Trophoblast cell (in vitro differentiated cells and primary cell): ENCODE measurements at places on chromosomes 5 and 9.

- no peak for DNase-seq
These were observed 239.3 kb upstream of the PRDM9 start for GRCh38 chr5:23268136-23268535.

DNA sequence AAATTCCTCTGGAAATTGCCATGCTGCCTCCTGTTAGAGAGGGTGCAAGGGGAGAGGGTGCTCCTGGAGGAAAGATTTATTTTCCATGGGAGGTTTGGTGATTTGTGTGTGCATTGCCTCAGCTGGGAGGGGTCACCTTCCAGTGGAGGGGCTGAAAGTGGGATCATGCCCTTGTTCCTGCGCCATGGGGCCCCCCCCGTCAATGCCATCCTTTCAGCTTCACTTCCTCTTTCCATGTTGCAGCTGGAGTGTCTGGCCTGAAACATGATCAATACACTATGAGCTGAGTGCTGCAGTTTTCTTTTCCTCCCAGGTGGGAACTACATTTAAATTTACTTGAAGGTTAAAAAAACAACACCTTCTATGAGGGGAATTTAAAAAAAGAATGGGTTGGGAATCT is 176.8 kb downstream of the MELK start:
- no peak for DNase-seq

GRCh38 chr5:171692107-171692506 is 93.5 kb upstream of the SMIM23 start:
- DNase-seq = no peak

GRCh38 chr5:181187500-181188213 is 17.3 kb downstream of the TRIM7 start:
- peak; percentile 94 for DNase-seq

DNA sequence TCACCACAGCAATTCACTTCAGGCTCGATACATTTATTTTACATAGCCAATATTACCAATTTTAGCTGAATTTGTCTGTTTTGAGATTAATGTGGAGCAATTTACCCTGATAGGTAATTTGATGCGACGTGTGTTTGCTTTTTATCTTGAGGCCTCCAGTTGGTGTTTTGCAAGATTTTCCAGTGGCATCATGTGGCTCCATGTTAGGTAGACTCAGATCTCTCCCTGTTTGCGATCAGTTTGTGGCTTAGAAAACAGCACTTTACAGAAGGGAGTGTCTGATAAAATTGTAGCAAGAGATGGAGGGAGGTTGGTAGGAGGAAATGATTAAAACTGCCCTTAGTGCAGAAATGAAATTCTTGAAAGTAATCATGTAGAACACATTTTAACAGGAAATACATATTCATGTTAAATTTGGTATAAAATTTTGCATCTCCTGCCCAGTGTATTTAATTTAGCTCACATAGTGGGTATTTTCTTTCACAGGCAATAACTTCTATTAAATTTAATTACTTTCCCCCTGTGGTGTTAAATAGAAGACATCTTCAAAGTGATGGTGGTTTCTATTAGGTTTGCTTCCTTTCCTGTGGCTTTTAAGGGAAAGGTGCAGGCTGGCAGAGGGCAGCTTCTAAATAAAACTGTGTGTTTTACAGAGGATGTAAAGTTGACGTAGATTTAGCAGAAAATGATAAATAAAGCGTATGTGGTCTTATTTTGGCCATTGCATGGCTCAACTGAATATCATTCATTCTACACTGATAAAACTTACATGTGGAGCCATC is 135.8 kb downstream of the KDM4C start:
- no peak for DNase-seq

- no peak for DNase-seq
These were observed 19.0 kb downstream of the OLFML2A start for GRCh38 chr9:124795881-124796431.

GRCh38 chr9:7443541-7443940 is 356.0 kb downstream of the DMAC1 start:
- no peak for DNase-seq

GRCh38 chr5:126369995-126370731 is 53.0 kb upstream of the GRAMD2B start:
- peak; percentile 78 for DNase-seq

DNA sequence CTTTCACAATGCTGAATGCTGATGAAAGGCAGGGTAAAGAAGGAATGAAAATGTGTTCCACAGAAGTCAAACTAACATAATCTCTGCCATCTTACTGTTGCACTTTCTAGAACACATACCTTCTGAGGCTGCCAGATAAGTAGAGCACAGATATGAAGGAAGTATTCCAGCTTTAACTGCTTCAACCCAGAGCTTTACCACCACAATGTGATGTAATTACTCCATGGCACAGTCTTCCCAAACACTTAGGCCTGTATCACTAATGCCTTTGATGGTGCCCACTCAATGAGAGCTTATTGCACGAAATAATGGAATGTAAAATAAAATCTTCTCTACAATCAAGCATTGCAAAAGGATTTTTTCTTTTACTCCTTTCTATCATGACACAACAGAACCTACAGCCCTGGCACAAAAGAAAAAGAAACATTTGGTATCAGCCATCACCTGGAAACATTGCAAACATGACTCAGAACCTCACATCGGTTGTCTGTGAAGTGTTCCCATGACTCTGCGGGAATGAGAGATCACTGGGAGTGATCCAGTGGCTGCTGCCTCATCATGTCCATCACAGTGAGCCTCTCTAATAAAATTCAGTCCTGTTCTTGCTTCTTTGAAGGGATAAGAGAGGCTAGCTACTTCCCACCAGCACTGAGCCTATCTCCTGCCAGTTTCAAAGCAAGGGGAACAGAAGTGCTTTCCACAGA is 385.8 kb downstream of the EFNA5 start:
- DNase-seq = peak; percentile 43

GRCh38 chr9:37029776-37030610 is 4.1 kb downstream of the PAX5 start:
- no peak for DNase-seq

DNA sequence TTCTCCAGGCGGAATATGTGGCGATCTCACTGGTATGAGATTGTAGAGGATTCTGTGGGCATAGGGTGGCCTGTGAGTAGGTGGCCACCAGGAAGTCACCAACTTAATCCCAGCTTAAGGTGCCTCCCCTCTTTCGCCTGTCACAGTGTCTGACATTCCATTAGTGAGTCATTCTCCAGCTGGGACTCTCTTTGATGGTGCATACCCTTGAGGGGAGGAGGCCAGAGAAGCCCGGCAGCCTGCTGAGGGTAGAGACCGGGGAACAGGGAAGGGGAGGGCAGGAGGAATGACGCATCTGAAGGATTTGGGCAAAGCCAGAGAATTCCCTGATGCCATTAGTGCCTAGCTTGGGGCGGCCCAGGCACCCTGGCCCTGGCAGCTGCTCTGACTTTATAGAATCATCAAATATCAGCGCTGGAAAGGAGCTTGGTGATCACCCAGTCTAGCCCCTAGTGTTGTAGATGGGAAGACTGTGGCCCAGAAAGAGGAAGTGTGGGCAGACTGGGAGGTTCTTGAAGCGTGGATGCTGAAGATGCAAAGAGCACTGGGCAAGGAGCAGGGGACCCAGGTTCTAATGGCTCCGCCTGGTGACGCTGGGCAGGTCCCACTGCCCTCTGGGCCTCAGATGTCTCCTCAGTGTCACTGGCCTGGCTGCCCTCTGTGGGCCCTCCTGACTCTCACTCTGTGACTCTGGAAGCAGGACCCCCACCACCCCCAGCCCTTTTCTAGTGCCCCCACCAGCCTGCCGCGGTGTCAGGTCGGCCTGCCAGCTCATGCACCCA is 41.4 kb downstream of the DAB2IP start:
- peak; percentile 95 for DNase-seq

DNA sequence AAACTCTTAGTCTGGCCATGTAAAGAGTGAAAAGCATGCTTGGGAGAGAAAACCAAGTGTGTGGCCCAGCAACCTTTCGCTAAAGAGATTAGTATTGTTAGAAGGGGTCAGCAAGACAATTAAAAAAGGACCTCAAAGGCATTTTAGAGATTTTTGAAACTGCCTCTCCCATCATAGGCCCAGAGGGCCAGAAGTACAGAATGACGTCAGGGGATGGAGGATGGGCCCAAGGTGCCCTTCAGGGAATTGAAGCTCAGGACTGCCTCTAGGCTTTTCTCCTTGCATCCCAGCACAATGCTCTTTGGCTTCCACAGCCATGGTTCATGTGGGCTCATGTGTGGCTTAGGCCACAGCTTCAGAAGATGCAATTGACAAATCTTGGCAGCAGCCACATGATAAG is 287.0 kb upstream of the COX7C start:
- DNase-seq = no peak

- no peak for DNase-seq
These were observed 69.9 kb downstream of the TRIM32 start for GRCh38 chr9:116757030-116757429.

- no peak for DNase-seq
These were observed 1.4 kb upstream of the PPP2CA start for GRCh38 chr5:134227259-134227658.

- DNase-seq = peak; percentile 24
These were observed 390.1 kb downstream of the DMRT2 start for GRCh38 chr9:1440256-1440655.

DNA sequence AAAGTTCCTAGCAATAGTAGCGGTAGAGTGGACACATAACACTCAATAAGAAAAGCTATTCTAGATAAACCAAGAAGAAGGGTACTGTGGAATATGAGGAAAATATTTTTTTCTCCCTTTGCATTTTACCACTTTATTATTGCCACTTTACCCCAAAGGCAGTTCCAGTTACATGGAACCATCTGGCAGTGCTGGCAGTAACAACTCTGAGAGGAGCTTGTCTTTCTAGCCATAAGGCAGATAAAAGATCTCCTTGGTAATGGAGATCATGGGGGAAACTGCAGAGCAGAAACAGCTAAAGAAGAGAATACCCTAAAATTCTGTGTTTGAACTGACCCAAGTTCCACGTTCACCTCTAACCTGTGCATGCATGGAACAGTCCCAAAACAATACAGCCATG is 38.5 kb downstream of the UBTD2 start:
- DNase-seq = no peak

GRCh38 chr5:149037817-149038216 is 25.0 kb downstream of the SH3TC2 start:
- DNase-seq = no peak

GRCh38 chr5:68494771-68495170 is 279.2 kb downstream of the PIK3R1 start:
- no peak for DNase-seq

DNA sequence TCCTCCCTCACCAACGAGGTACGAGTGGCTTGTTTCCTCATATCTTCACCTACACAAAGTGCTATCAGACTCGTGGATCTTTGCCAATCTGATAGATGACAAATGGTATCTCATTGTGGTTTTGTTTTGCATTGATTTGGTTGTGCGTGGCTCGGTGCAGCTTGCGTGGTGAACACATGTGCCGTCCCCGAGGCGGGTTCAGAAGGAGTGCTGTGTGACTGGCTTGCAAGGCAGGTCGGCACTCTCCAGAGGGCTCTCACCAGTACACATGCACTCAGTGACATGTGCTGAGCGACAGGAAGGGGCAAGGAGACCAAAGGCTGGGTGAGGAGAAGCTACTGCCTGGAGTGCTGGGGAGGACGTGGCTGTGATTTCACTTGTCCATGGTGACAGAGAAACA is 95.3 kb upstream of the PITX1 start:
- peak; percentile 47 for DNase-seq

DNA sequence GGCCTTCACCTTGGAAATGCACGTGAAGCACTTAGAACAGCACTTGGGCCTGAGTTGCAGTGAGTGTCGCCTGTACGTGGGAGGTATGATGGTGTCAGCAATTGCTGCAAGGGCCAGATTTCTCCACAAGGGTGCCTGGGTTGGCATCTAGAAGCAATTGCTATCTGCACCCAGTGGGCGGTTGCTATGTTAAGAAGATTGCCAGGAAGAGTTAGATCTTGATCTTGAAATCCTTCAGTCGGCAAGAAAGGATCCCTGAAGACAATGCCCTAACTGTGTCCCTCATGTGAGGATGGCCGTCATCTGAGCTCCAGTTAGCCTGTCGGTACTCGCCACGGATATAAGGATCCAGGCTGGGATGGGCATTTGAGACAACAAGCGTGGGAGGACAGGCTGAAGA is 62.9 kb downstream of the MAMDC2 start:
- DNase-seq = no peak

DNA sequence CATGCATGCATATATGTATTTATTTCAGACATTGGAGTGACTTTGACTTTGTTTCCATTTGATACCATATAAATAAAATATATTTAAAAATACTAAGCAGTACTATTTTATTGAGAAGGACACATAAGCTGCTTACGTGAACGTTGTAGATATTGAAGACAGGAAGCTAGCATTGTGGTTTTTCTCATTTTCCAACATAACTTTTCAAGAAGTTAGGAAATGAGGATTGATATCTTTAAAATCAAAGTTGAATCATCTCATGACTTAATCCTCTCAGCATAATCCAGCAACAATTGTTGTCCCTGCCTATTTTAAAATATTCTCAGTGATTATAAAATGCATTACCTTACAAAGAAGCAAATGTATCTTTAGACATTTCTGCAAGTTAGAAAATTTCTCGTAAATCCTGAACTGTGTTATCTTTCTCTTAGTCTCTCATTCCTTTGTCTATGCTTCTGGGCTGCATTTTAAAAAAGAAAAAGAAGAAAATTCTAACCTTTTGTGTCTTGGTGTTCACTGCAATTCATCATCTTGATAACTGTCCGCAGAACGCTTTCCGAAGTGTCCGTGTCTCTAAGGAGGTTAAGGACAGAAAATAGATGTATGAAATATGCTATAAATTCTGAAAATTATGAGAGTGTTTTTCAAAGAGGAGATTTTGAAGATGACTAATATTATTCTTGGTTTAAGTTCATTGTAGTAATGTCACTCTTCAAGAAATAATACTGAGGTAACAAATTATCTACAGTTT is 1089.9 kb upstream of the CDH6 start:
- DNase-seq = no peak

GRCh38 chr9:93255994-93256877 is 72.3 kb downstream of the WNK2 start:
- DNase-seq = no peak

GRCh38 chr5:45609661-45610060 is 86.5 kb downstream of the HCN1 start:
- DNase-seq = no peak

- DNase-seq = no peak
These were observed 639 bp upstream of the SLC2A8 start for GRCh38 chr9:127396253-127396807.

DNA sequence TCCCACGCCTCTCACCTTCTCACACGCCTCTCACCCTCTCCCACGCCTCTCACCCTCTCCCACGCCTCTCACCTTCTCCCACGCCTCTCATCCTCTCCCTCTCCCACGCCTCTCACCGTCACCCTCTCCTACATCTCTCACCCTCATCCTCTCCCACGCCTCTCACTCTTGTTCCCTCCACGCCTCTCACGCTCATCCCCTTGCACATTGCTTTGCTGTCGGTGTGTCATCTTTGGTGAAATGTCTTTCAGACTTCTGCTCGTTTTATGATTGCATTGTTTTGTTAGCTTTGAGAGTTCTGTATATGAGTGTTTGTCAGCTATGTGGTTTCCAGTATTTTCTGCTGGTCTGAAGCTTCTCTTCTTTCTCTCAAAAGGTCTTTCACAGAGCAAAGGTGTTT is 102.7 kb downstream of the EHMT1 start:
- DNase-seq = no peak

GRCh38 chr9:132711846-132712245 is 41.6 kb downstream of the GTF3C4 start:
- DNase-seq = peak; percentile 89
